ENCODE measurements at places on chromosomes 3 and 15. TPM values are rescaled to one million over a fixed set of nuclear protein-coding genes. Genes with fewer than 3 reads are reported as not detected.

DNA sequence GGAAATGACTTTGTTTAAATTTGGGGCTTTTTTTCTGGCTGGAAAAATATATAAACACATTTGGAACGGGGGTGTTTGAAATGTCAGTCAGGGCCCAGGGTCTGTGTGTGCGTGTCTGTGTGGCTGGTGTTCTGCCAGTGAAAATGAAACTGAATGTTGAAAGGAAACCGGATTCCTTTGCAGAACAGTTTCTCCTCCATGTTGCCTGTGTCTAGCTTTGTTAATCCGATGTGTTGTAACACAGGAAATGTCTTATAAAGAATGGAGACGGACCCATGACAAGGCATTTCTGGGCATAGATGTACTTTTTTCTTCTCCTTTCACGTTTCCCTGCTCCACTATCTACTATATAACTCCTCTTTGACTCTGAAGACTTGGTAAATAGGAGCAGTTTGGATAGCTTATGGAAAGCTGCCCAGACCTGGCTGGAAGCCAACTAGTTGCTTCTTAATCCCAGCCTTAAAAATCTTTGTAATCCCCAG is 2.8 kb downstream of the SQOR start:
- H3K27ac ChIP-seq, result peak overlapping the region; percentile 98
- no peaks in the 10 kb centered on the region for H3K27me3 ChIP-seq
- peak overlapping the region; percentile 88 for H3K4me3 ChIP-seq
- H3K36me3 ChIP-seq, result peaks cover 47% of the 10 kb centered on the region
- peak; percentile 69 for DNase-seq
- H3K4me1 ChIP-seq, result peaks cover 55% of the 10 kb centered on the region

GRCh38 chr15:51775967-51776816 is 24.8 kb downstream of the TMOD2 start:
- no peaks in the 10 kb centered on the region for H3K27me3 ChIP-seq
- peak; percentile 64 for DNase-seq
- H3K27ac ChIP-seq, result no peak overlapping the region
- H3K4me3 ChIP-seq, result no peak overlapping the region

DNA sequence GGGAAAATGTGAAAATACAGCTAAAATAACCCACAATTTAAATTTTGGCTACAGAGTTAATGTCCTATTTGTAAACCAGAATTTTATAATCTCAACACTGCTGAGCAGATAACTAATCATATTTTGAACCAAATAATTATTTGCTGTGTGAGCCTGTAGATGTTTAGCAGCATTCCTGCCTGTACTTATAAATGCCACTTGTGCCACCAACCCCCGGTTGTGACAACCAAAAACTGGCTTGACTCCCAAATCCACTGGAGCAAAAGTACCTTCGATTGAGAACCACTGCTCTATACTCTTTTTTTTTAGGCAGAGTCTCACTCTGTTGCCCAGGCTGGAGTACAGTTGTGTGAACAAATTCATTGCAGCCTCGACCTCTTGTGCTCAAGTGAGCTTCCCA is 78.5 kb downstream of the CNTN6 start:
- no peaks in the 10 kb centered on the region for H3K27me3 ChIP-seq
- DNase-seq, result no peak
- no peak overlapping the region for H3K27ac ChIP-seq
- H3K4me3 ChIP-seq, result no peak overlapping the region
- no peaks in the 10 kb centered on the region for H3K36me3 ChIP-seq

DNA sequence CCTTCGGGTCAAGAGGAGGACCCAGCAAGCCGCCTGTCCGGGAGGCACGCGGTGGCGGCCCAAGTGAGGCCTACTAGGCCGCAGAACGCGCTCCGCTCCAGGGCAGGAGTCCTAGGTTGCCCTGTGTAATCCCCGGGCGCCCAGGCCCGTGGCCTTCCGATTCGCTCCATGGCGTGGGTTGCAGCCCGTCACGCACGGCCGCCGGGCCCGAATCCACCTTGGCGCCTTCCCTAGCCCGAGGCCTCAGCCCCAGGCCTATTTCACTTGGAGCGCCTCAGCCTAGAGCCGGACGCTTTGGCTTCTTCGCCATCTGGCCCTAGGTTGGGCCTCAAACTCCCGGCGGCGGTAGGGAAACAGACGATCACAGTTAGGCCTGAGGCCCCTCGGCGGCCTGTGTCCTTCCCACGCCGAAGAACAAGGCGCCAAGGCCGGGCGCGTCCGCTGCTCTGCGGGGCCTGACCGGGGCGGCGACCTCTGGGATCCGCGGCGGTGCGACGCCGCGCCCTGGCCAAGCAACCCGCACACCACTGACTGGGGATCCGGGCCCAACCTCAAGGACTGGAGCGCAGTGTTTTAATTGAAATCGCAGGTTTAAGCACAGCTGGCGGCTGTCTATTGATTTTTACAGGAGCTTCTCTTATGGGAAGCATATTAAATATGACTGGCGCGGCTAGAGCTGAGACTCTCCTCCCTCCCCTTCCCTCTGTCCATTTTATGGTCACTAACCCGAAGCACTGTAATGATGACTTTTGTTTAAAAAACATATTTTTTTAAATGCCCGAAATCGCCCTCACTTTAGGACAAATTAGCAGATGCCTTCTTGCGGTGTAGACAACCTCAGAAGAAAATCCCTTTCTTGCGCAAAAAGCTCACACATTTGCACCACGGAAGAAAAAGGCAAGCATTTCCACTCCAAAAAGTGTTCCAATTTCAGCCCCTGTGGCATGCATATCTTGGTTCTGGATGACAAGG is 3.8 kb upstream of the FEZF2 start:
- peaks cover 76% of the 10 kb centered on the region for H3K27me3 ChIP-seq
- no peak overlapping the region for H3K27ac ChIP-seq
- H3K36me3 ChIP-seq, result peaks cover 2% of the 10 kb centered on the region
- no peak overlapping the region for H3K4me3 ChIP-seq
- no peak for DNase-seq

DNA sequence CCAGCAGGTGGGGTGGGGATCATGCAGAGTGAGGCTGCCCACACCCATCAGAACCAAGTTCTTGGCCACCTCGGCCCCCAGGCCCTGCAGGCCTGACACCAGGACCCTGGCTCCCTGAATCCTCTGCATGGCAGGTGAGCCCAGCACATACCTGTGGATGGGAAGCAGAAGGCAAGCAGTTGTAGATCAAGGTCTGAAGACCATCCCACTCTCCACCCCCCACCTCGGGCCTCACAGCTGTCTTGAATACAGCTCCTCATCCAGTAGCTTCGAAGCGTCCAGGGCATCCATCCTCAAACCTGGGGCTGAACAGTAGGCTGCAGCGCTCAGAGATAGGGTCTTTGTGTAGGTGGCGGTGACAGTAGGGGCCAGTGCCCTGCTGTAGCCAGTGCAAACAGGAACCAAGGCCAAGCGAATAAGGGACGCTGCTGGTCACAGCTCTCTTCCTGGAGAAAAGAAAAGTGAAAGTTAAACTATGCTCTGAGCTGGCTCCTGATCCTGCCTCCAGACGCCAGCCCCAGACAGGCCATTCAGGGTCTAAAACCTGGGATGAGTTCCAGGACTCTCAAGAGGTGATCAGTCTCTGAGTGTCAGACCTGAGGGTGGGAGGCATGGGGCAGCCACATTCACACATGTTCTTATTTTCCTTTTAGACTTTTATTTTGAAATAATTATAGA is at the start of gene UBA7:
TSS of gene UBA7 (minus strand) at position 457 of the 678 bp plus-strand sequence. CDS start at position 291, 166 bp downstream.
- peak within 1 kb of the TSS; percentile 98 for H3K27ac ChIP-seq
- peak within 1 kb of the TSS; percentile 97 for H3K4me3 ChIP-seq
- H3K27me3 ChIP-seq, result no peaks in the 10 kb centered on the region
- peak; percentile 63 for DNase-seq

GRCh38 chr3:4079339-4080195 is 223.6 kb upstream of the SETMAR start:
- H3K4me1 ChIP-seq, result no peaks in the 10 kb centered on the region
- no peak overlapping the region for H3K4me3 ChIP-seq
- H3K27me3 ChIP-seq, result no peaks in the 10 kb centered on the region
- no peaks in the 10 kb centered on the region for H3K36me3 ChIP-seq

GRCh38 chr15:81751256-81751655 is 294.6 kb downstream of the MEX3B start:
- no peaks in the 10 kb centered on the region for H3K36me3 ChIP-seq
- peaks cover under 1% of the 10 kb centered on the region for H3K27me3 ChIP-seq
- H3K4me1 ChIP-seq, result no peaks in the 10 kb centered on the region
- no peak overlapping the region for H3K27ac ChIP-seq

- no peak overlapping the region for H3K4me3 ChIP-seq
- H3K36me3 ChIP-seq, result no peaks in the 10 kb centered on the region
- H3K27ac ChIP-seq, result no peak overlapping the region
- no peaks in the 10 kb centered on the region for H3K4me1 ChIP-seq
- no peak for DNase-seq
These were observed 93.3 kb downstream of the ADAMTSL3 start for GRCh38 chr15:83747050-83747717.

DNA sequence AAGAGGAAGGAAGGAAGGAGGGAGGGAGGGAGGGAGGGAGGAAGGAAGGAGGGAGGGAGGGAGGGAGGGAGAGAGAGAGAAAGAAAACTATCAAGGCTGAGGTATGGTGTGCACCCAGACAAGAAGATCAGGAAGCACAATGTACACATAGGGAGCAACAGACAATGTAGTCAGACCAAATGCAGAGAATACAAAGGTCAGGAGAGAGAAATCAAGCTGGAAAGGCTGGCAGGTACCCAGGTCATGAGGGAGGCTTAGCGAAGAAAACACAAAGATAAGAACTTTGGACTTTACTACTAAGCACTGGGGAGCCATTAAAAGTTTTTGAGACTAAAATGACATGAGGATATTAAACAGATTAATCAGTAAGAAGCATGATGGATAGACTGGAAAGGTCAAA is 176.0 kb upstream of the TMCO5A start:
- no peak overlapping the region for H3K4me3 ChIP-seq
- DNase-seq, result no peak
- H3K4me1 ChIP-seq, result no peaks in the 10 kb centered on the region
- no peaks in the 10 kb centered on the region for H3K27me3 ChIP-seq
- no peaks in the 10 kb centered on the region for H3K36me3 ChIP-seq

DNA sequence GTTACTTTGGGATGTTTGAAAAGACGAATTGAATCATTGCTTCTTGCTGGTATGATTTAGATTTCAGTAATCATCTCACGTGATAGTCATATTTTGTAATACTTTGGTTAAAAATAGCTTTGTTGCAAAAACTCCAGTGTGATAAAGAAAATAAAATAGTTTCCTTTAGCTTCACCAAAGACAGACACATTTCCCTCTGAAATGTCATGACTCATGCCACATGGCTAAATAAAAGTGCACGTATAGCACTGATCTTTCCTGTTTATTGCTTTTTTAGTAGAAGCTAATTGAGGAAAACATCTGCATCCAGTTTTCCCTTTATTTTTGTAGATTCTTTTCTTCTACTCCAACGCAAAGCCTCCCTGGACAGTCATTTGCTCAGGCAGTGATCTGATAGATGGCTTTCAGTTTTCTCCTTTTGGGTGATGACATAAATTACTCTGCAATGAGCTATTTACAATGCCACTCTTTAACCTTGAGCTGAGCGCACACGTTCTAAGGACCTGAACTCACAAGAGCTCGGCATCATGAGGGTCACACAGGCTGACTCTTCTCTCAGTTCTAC is 84.9 kb downstream of the ARNT2 start:
- H3K4me1 ChIP-seq, result no peaks in the 10 kb centered on the region
- H3K27me3 ChIP-seq, result peaks cover 4% of the 10 kb centered on the region
- no peak for DNase-seq
- no peak overlapping the region for H3K27ac ChIP-seq

DNA sequence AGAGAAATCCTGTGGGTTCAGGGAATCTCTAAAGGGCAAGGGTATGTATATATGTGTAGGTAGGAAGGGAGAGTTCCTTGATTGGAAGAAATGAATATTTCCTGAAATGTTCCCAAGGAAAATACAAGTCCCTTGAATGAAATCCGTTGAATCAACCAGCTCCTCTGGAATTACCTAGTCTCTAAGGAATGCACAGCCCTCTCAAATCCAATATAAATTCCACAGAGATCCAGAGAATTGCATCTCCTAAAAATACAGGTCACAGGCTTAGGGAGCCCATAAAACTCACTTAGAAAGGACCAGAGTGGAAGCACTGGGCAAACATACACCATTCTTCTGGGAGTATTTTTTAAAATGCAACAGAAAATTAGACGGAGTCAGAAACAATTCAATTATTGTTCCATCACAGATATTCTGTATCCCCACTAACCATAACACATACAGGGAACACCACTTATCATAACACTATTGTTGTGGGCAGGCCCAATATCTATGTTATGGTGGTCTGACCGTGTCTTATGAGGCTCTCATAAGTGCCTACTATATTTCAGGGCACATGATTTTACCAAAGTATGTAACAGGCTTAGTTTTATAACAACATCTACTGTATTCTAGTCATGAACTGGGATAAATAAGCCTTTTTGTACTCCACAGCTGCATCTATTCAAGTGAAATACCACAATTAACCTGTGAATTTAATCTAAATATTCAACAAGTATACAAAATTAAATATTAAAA is 43.7 kb downstream of the IGSF11 start:
- no peaks in the 10 kb centered on the region for H3K27me3 ChIP-seq
- H3K27ac ChIP-seq, result no peak overlapping the region
- H3K4me3 ChIP-seq, result no peak overlapping the region
- peaks cover 4% of the 10 kb centered on the region for H3K4me1 ChIP-seq
- no peaks in the 10 kb centered on the region for H3K36me3 ChIP-seq
- DNase-seq, result no peak

DNA sequence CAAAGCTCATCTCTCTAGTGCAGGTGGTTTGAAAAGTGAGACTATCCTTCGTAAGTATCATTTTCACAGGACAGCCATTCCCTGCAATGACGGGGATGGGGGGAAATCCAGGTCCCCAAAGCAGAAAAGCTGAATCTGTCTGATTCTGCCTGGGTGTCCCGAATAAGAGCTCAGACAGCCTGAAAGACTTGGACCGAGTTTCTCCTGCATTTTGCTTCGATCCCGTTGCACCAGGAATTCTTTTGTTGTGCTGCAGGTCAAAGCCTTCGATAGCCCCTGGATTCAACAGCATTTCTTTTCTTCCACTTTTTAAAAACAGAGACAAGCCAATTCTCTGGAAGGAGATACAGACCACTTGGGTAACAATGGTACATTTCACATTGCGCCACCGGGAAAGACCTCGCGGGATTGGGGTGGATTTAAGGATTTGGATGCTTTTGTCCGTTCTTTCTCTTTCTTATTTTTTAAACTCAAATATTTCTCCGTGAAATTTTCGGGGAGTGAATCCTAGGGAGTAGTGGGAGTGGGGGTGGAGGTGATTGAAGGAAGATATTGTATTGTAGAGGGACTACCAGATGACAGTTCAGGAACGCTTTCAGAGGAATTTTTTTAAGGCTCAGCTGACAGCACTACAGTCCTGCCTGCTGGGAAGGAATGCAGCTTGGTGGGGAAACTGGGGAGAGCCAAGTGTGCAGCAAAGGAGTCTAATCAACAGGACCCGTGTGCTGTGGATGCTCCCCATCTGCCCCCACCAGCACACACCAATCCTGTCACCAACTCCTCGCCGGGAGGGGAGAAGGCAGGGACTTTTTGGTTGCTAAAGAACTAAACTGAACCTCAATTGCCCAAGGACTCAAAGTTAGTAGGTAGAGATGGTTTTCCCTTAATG is 2.6 kb downstream of the SLITRK3 start:
- H3K36me3 ChIP-seq, result peaks cover 2% of the 10 kb centered on the region
- no peaks in the 10 kb centered on the region for H3K4me1 ChIP-seq
- H3K27ac ChIP-seq, result no peak overlapping the region
- H3K4me3 ChIP-seq, result no peak overlapping the region

Gene CYP11A1
- total RNA-seq, result not detected

Gene CASR
- total RNA-seq, result not detected

Measured in activated CD8-positive, alpha-beta T cell treated with anti-CD3 and anti-CD28 coated beads, Interleukin-2, amount 10 ng/mL, durations not matched to agents 7 days and 5 days (primary cell).